HT-29 (cell line): ENCODE measurements at places on chromosomes 4 and X. TPM values are rescaled to one million over a fixed set of nuclear protein-coding genes. Genes with fewer than 3 reads are reported as not detected.

CSN1S1 gene
- not detected in 2 replicates for total RNA-seq

FAM156B gene
- 28.7 and 36.4 TPM in 2 replicates for total RNA-seq

FGG gene
- total RNA-seq = not detected in 2 replicates

JCHAIN gene
- not detected in 2 replicates for total RNA-seq

HTN3 gene
- not detected in 2 replicates for total RNA-seq
